Activated T-cell treated with anti-CD3 and anti-CD28 coated beads for 1 hour (primary cell): ENCODE measurements at places on chromosomes 2 and 18.

DNA sequence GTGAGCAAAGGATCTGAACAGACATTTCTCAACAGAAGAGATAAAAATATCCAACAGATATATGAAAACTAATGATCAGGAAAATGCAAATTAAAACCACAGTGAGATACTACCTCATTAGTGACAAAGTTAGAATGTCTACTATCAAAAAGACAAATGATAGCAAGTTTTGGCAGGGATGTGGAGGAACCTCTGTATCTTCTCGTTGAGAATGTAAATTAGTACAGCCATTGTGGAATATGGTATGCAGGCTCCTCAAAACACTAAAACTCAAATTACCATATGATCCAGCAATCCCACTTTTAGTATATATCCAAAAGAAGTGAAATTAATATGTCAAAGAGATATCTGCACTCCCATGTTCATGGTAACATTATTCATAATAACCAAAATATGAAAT, 427.1 kb downstream of the LRRTM4 start:
- no peak for DNase-seq

- DNase-seq: no peak
Measured at GRCh38 chr2:204060841-204061240, 124.3 kb downstream of the ICOS start.

DNA sequence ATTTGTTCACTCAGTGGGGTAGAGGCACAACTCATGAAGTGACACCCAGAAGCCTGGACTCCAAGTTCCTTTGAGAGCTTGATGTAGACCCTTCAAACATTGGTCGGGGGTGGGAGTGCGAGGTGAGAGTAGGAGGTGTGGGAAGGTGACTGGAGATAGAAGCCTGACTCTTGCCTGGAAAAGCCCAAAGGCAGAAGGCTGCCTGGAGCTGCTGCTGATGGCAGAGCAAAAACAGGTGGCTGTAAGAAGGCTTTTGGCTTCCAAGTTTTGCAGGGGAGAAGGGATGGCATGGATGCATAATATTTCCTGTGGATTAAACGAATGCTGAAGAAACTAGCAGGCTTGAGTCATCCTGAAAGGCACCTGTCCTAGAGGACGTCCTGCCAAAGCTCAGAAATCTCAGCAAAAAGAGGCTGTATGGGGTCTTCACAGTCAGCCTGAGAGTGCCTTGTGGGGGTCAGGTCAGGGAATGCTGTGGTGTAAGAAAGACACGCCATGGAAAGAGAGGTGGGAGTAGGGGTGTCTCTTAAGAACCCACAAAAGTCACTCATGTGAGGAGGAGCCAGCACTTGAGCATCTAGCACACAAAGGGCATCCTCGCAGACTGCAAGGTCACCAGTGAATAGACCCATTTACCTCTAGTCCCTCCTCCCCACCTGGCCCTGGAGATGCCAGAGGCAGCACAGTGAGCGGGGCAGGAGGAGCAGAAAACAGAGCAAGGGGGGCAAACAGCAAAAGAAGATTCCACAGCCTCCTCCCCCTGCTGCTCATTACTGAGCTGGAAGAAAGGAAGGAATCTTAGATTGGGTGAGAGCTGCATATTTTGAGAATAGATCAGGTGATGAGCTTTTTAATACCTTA, 37.5 kb downstream of the FASTKD2 start:
- no peak for DNase-seq

DNA sequence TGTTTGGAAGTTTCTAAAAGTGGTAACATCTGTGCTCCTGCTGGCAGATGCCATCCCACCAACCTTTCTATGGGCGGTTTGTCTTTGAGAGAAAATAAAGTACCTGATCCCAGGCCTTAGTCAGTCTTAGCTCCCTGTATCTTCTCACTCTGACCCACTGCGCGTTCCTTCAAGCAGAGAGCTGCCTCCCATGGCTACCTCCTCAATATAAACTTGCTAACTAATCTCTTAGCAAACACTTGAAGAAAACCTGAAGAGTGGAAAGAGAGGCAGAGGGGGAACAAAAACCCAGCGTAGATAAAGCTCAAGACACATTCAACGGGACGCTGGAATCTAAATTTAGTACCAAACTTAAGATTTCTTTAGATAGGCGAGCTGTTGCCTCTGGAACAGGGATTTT, 17.6 kb downstream of the ZEB2 start:
- no peak for DNase-seq

DNA sequence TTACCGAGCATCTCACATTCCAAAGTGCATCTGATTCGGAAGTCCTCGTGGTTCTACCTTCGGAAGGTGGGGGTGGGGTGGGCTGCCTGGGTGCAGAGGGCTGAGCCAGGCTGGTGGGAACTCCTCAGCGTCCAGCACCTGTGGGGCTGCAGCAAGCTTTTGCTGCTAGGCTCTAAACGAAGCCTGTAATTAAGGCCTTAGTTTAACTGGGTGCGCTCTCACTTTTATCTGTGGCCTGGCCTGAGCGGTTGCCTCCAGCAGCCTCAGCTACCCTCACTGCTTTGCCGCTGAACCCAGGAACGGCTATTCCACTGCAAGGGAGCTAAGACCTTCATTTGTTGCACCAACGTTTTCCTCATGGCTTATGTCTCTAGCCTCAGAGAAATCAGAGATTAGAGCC, 48.4 kb downstream of the TMEM17 start:
- no peak for DNase-seq

- DNase-seq: no peak
Measured at GRCh38 chr18:42255908-42256765, 301.1 kb downstream of the PIK3C3 start.

- DNase-seq: no peak
Measured at GRCh38 chr18:2687390-2688001, 32.0 kb downstream of the SMCHD1 start.

GRCh38 chr2:98607104-98607503, 1.2 kb downstream of the COA5 start:
- DNase-seq: no peak

DNA sequence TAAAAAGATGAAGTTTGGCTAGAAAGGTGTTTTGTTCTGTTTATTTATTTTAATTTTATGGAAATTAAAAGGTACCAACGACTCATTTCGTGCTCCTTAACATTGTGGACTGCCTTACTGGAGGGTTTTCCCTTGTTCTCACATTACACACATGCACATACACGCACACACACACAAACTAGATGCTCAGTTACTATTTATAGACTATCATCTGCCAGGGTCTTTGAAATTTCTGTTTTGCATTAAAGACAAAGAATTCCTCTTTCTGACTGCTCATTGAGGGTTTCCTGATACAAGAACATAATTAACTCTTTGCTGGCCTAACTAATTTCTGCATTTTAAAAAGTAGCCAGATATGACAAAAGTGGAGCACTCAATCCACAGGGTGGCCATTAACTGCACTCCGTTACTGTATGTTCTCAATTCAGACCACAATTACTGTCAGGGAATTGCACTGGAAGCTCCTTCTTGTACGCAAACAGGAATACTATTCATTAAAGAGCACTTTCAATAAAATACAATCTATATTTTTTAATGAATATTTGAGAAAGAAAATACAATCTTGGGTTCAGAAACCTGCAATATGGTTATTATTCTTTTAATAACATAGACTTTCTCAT, 366.9 kb upstream of the GALNT5 start:
- DNase-seq: no peak

DNA sequence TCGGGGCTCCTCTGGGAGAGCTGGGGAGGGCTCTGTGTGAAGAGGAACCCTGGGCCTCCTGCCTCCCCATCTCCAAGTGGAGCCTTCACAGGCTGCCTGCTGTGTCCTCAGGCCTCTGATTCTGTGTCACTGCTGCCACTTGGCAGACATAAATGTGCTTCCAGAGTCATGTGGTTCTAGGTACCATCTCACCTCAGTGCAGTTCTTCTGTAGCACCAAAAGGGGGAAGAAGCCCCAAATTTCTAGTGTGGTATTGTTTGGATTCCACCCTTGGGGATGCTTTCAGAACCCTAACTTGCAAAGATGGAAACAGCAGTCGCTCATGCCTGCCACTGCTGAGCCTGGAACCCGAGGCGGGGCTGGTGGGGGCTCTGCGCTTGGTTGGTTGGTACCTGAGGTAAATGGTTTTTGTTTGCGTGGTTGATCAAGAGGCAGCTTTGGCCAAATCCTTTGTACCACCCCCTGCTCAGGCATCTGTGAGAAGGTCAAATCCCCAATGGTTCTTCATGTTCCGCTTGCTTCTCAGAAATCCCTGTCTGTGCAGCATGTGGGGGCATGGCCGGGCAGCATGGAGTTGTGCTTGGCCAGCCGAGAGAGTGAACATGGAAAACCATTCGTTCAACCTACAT, 27.5 kb downstream of the COA5 start:
- no peak for DNase-seq

DNA sequence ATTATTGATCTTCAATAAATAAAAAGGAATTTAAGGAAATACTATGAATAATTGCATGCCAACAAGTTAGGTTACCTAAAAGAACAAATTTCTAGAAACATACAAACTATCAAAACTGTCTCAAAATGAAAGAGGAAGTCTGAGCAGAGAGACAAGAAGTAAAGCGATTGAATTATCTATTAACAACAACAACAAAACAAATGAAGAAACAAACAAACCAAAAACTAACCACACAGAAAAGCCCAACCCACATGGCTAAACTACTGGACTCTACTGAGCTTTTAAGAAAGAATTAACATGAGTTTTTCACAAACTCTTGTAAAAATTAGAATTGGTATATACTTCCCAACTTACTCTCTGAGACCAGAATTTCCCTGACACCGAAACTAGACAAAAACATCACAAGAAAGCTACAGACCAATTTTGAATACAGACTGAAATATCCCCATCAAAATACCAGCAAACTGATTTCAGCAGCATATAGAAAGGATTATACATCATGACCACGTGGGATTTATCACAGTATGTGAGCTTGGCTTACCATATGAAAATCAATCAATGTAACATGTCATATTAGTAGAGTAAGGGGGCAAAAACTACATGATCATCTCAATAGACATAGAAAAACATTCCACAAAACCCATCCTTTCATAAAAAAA, 16.6 kb upstream of the GALNT1 start:
- DNase-seq: no peak

GRCh38 chr2:109295781-109296117, 166.7 kb downstream of the SH3RF3 start:
- DNase-seq: no peak

GRCh38 chr2:146238254-146238966, 1606.4 kb upstream of the ACVR2A start:
- DNase-seq: no peak

DNA sequence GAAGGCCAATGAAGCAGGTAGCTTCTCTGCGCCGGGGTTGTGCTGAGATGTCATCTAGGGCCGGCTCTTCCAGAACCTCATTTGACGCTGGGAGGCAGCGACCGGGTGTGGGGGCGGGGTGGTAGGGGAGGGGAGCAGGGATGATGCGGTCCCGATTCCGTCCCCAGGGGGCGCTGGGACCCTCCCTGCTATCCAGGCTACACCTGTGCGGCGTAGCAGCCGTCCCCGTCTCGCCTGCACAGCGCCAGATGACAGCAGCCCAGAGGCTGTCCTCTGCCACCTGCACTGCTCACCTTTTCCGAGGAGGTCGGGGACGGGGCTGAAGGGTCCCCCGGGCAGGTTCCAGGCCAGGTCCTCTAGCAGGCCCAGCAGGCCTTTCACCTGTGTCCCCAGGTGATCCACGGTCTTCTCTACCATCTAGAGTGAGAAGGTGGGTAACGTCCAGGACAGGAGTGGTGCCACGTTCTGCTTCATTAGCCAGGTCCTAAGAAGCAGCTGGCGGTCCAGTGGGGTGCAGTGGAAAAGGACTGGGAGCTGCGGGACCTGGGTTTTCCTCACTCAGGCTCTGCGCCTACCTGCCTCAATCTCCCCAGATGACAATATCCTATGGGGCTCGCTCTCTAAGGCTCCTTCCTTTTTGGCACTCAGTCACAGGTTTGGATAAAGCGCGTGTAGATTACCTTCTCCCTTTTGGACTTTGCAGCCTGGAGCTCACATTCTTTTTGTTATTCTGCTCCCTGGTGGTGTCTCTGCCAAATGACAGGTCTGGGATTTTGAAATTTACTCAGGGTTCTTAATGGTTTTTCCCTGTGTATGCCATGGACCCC, 56.0 kb upstream of the RAB6C start:
- DNase-seq: no peak

GRCh38 chr2:171478345-171478744, 43.9 kb upstream of the CYBRD1 start:
- no peak for DNase-seq

- no peak for DNase-seq
Measured at GRCh38 chr2:241279413-241279812, 36.1 kb downstream of the HDLBP start.

- no peak for DNase-seq
Measured at GRCh38 chr2:117737846-117738245, 76.6 kb upstream of the DDX18 start.
